ENCODE measurements at places on chromosomes 3 and 15.
A peak's percentile ranks its signal among the peaks of the same experiment; 100 is the strongest.

- no peak for DNase-seq
Measured at GRCh38 chr3:308597-309321, 112.2 kb downstream of the CHL1 start.

GRCh38 chr15:100728371-100729201, 126.2 kb downstream of the ASB7 start:
- DNase-seq = no peak

DNA sequence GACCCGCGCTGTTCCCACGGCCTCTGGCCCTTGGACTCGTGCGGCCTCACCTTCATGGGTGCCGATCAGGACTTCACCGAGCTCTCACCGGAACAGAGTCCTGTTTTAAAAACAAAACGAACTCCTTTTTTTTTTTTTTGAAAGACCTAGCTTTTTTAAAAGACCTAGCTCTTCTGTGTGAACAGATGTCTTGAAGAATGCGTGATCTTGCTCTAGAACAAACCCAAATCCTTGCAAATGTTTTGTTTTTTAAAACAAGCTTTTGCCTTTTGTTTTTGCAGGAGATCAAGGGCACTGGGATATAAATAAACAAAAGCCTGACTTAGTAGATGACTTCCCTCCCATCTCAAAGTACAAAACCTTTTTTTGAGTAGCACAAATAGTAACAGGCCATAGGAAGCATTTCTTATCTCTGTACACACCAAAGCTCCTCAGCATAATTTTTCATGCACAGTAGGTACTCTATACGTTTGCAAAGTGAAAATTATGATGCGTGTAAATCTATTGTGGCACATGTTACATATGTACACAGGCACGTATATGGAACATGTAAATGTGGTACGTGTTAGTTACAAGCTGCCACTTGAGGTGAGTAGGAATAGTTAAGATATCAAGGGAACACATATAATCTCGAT, 1.1 kb upstream of the MSL2 start:
- no peak for DNase-seq

DNA sequence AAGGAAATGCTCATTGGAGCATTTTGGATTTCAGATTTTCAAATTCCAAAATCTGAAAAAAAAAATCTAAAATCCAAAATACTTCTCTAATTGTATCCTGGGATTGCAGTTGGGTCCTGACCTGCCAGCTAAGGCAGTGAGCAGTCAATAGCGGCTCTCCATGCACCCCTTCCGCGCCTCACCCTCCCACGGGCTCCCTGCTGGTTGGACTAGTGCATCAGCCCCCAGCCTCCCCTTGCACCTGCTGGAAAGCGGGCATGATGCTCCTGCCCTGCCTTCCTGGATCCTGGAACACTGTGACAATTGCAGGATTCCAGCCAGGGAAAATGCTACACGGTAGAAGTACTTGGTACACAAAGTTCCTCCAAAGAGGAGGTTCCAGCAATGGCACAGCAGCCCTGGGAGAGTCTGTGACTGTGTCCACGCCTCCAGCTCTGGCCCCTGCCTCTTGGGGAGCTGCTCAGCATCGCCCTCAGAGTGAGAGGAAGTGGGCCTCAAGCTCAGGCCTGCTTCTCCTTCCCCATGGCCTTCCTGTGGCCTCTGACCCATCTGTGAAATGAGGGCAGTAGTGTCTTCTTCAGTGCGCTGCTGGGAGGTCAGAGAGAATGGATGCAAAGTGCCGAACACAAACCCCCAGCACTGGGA, 39.5 kb upstream of the CHRNB4 start:
- peak; percentile 53 for DNase-seq

GRCh38 chr3:46440531-46441294, 24.0 kb downstream of the LTF start:
- peak; percentile 79 for DNase-seq

GRCh38 chr3:99419116-99419515, 219.3 kb upstream of the COL8A1 start:
- DNase-seq = peak; percentile 11

DNA sequence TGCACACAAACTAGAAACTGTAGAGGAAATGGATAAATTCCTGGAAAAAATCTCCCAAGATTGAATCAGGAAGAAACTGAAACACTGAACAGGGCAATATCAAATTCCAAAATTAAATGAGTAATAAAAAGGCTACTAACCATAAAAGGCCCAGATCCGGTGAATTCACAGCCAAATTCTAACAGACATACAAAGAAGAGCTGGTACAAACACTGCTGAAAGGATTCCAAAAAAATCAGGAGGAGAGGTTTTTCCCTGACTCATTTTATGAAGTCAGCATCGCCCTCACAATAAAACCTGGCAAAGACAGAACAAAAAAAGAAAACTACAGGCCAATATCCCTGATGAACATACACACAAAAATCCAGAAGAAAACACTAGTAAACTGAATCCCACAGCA, 462.4 kb upstream of the THBS1 start:
- no peak for DNase-seq

DNA sequence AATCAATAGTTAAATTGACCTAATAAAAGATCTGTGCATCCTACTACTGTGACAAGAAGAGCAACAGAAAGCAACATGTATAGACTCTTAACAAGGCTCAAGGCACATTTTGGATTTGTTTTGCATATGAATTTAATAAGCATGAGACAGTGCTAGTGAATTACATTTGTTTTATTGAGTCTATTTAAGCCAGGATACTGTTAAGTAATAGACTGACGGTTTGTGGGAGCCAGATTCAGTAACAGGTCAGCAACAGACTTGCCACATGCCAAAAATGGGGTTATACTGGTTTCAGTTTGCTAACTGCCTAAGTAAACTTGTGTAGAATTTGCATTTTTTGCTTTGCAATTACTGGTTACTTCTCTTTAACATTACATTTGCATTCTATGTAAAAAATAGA, 54.0 kb downstream of the MBNL1 start:
- DNase-seq = no peak

- no peak for DNase-seq
Measured at GRCh38 chr3:8446845-8447244, 54.8 kb upstream of the LMCD1 start.

DNA sequence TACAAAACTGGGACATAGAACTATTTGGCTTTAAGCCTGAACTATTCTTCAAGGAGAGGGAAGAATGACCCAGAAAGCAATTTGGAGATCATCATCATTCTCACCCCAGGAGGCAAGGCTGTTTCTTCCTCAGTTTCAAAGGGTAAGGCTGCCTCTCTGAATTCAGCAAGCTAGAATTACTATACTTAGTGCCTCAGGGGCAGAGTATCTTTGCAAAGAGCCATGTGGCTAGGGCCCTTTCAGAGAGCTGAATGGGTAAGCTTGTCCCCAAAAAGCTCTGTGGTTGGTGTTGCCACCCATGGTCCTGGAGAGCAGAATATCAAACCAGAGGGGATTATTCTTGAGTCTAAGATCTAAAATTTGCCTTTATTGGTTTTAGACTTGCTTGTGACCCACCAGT, 720.3 kb upstream of the ARPP21 start:
- no peak for DNase-seq

- DNase-seq = no peak
Measured at GRCh38 chr15:78216276-78217104, 17.9 kb downstream of the ACSBG1 start.

DNA sequence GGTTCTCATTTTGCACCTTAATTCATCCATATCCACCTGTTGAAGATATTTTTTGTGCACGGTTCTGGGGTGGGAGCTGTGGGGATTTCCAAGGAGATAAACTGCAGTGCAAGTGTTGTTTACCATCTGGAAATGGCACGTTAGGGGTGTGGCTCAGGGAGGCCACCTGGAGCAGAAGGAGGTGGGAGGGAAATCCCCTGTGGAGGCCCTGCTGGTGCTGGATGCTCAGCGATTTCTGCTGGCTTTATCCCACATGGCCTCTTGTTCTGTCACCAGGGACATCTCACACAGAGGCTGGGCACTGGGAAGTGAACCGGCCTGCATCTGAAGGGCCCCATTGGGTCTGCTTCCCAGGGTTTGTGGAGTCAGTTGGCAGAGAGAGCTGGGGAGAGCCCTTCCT, 24.3 kb downstream of the TRPM1 start:
- DNase-seq = no peak

- DNase-seq = no peak
Measured at GRCh38 chr15:76206325-76206976, 104.8 kb downstream of the ETFA start.

Data from suppressor macrophage treated with lipopolysaccharide for 1 hour (primary cell).